Amniotic stem cell (primary cell): ENCODE measurements at places on chromosomes 3 and 15.
A peak's percentile ranks its signal among the peaks of the same experiment; 100 is the strongest.

GRCh38 chr15:100041127-100041828 is 300.5 kb downstream of the ADAMTS17 start:
- no peak for DNase-seq

DNA sequence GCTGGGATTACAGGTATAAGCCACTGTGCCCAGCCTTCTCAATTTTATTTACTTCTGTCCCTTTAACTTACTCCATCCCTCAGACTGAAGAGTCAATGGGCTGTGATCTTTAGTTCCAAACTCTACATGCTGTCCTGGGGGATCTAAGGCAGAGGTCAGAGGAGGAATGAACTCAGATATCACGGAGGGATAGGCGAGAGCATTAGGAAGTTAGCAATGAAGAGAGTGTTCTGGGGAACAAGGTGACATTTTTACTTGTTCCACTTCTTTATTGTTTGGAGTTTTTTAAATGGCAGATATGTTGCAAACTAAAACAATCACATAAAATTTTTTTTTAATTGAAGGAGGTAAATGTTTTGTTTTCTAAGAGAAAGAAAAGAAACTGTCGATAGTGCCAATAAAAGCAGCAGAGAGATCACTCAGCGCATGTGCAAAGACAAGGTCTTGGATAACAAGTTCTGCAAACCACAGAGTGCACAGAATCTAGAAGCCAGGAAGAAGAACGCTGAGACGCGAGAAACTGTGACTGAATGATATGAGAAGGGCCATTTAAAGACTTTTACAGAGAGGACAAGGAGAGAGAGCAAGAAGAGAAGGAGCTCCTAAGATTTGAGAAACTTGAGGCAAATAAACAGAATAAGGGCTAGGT is 10.8 kb upstream of the CA12 start:
- no peak for DNase-seq

GRCh38 chr15:39869254-39869653 is 50.8 kb downstream of the GPR176 start:
- no peak for DNase-seq

DNA sequence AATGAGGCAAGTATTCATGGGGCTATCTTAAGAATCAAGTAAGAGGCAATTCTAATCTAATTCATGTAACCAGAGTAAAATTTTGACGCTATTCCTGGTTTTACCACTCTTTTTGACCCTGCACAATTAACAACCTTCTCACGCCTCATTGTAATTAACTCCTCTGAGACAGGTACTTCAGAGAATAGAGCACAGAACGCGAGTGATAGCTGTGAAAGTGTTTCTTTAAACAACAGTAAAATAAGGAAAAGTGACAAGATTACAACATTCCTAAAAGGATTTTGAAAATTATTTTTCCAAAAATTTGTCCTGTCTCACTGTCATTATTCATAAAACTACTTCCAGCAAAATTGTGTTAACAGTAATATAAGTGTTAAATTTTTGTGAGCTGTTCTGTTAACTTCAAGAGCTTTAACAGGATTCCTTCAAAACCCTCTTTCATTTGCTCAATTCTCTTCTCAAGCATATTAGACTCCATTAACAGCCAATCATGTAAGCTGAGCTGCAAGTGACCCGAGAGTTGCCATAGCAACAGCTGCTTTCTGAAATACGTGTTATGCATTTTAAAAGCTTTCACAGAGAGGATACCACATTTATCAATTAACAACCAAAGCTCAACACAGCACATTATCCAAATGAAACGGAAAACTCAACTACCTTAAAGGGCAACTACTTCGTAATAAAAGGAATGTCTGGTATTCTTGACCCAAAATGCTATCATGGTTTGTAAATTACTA is 93.1 kb downstream of the STAG1 start:
- peak; percentile 25 for DNase-seq

DNA sequence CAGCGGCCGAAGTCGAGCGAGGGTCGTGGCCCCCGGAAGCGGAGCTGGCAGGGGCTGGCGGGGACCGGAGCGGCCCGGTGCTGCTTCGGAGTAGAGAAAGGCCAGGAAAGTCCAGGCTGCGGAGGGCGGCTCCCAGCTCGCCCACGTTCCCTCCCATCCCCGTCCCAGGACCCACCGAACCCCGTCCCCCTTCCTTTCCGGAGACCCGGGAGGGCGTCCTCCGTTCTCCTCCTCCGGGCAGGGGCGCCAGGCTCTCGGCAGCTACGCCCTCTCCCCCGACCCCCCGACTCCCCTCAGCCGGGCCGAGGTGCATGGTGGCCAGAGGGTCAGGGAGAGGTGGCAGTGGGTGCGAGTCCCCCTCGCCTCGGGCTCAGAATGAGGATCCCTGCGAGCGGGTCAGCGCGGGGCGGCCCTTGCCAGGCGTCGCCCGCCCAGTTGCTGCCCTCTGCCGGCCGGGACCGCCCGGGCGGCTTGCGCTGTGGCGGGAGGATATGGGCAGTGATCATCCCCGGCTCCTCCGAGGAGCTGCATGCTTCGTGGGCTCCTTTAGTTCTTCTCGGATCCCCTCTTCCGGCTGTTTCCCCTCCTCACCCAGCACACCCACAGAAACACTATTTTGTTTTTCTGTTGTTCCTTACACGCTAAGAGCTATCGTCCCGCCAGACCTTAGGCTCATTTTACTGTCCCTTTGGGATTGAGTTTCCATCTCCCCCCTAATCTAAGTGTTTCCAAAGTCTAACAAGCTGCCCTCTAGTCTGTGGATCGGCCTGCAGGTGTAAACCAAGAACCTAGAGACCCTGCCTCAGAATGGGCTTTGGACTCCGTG is 744 bp upstream of the ALDH1A2 start:
- peak; percentile 52 for DNase-seq

GRCh38 chr3:124893526-124893925 is 6.4 kb upstream of the ITGB5 start:
- no peak for DNase-seq

- no peak for DNase-seq
Measured at GRCh38 chr15:59501597-59501996, 63.6 kb downstream of the FAM81A start.

- no peak for DNase-seq
Measured at GRCh38 chr3:150544726-150545125, 1.6 kb downstream of the SERP1 start.

DNA sequence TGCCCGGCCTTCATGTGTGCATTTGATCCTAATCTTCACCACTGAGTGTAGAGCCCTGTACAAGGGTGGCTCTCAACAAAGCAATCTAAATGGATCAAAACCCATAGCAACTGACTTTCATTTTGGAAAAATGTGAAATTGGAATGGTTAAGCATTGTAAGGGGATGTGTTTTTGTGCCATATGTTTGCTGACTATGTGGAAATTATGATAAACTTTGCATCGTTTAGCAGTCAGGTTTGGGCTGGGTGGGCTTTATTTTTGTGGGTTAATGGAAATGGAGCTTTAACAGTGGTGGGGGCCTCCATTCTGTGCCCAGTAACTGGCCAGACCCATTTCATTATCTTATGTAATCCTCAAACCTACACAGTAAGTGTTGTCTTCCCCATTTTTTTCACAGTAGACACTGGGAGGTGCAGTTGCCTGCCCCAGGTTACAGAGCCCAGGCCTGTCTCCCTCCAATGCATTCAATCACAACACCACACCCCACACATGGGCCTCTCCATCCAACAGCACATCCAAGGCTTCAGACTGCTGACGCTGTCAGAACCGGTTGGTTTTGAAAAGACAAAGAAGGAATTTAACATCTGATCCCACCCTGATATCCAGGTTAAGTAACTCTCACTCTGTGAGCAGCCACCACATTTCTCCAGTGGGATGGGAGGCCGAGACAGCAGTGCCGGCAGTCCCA is 136.3 kb upstream of the ABHD17C start:
- no peak for DNase-seq

GRCh38 chr15:29799859-29800258 is 22.4 kb downstream of the TJP1 start:
- DNase-seq = no peak

GRCh38 chr3:189966843-189967242 is 153.9 kb downstream of the P3H2 start:
- DNase-seq = no peak

DNA sequence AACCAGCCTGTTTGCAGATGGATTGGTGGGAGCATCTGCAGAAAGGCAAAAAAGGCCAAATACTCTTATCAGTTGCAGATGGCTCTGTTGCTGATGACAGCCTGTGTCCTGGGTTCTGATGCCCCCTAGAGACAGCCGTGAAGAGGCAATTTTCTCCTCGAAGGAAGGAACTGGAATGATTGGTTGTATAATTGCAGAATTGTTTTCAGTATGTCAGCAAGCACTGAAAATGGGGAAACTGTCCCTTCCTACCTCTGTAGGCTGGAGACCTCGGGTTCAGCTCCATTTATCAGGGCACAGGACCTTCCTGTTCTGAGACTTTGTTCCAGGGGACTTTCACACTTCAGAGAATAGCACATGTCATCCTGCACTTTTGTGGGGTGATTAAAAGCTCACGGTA is 103.0 kb downstream of the PGPEP1L start:
- no peak for DNase-seq

- DNase-seq = no peak
Measured at GRCh38 chr15:69636169-69636915, 183.7 kb downstream of the RPLP1 start.

DNA sequence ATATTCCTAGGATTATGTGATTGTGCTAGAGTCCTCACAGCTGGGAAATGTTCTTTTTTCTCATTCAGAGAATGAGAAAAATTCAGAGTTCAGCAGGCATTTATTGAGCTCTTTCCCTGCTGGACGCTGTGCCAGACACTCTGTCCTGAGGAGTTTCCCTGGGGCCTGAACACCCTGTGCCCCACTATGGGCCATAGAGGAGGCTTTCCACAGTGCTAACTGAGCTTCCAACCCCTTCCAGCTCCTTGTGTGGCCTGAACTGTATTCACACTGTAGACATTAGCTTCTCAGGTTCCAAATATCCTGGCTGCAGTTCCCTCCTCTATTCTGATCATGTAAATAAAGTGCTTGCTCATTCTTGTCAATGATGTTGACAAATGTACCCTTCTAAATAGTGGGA is 10.0 kb downstream of the ABHD2 start:
- DNase-seq = no peak

- no peak for DNase-seq
Measured at GRCh38 chr15:51223771-51224229, 114.6 kb downstream of the CYP19A1 start.

GRCh38 chr15:42736178-42736792 is 643 bp downstream of the CDAN1 start:
- DNase-seq = no peak

DNA sequence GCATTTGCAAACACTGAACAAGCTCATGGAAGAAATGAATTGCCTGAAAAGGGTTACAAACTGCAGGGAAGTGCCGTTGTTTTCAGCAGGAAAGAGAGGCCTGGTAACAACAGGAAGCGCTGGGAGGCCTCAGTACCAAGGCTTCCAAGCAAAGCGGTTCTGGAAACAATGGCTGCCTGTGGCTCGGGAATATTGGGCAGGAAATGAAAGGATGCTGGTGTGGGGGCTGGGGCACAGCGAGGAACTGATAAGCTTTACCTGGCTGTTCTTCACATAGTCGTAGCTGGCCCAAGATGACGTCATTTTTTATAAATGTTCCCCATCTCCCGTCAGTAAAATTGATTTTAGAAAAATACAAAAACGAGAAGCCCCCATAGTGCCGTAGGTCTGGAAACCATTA is 55.9 kb downstream of the ARHGAP31 start:
- no peak for DNase-seq

DNA sequence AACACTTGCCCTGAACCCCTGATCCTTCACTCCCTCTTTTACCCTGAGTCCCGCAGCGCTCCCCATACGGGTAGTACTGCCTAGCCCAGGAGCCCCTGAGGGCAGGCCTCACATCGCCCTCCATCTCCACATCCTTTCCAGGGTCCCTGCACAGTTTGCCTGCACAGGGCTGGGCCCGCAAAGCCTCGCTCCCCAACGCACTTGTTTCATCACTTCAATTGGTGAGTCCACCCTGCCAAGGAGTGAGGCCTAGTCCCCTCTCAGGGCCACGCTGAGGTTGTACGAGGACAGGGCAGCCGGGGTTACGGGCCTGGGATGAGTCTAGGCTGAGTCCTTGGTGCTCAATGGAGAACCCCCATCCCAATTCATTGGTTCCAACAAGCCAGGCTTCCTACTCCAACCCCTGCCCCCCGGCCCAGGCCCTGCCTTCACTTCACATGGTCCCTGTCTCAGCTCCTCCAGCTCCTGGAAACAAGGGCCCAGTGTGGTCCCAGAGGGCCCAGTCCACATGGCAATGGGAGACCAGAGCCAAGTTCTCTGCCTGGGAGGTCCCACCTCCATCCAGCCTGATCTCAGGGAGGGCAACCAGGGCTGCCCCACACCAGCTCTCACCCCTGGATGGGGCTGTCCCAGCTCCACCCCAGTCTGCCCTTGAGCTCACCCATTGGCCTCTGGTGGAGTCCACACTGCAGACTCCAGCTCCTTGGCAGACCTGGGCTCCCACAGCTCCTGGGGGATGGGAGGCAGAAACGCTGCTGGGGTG is 12.4 kb upstream of the CLK3 start:
- DNase-seq = no peak

- no peak for DNase-seq
Measured at GRCh38 chr3:53131096-53131495, 861 bp upstream of the RFT1 start.

DNA sequence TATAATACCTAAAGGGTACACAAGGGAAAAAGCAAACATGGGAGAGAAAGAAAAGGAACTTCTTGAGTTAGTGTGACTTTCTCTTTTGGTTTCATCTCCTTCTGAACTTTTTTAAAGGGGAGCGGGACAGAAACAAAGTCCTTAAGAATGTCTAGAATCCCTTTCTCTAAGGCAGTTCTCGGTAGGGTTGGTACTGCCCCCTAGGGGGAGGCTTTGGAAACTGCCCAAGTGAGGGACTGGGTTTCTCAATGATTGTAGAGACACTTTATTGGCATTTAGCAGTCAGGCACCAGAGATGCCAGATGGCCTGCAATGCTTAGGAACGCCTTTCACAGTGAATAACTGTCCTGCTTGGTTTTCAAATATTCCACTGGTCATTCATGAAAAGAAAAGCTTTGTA is 172.7 kb downstream of the WDR72 start:
- no peak for DNase-seq

GRCh38 chr15:34064438-34064837 is 25.4 kb upstream of the AVEN start:
- no peak for DNase-seq

- DNase-seq = no peak
Measured at GRCh38 chr3:152943645-152944044, 108.7 kb downstream of the P2RY1 start.
